ENCODE measurements at places on chromosomes 12 and 14.

DNA sequence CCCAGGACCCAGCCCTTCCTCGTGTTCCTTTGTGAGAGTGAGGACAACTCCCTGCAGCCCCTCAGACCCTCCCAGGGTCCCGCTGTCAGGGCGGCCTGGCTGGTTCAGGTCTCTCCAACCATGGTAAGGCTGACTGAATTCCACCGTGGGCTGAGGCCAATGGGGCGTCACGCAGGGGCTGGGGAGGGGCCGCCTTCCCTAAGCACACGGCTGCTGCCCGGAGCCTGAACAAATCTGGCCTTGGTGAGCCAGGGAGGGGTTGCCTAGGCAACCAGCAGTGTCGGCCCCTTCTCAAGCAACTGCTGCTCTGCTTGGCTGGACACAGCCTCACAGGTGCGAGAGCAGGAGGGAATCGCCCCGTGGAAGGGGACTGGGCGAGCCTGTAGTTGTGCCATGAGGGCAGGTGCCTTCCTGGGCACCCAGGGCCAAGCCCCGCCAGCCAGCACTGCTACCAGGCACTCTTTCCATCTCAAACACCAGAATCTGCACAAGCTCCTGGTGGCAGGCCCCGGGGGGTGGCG lies 37.0 kb upstream of the GALNT9 start:
- no peak for DNase-seq

DNA sequence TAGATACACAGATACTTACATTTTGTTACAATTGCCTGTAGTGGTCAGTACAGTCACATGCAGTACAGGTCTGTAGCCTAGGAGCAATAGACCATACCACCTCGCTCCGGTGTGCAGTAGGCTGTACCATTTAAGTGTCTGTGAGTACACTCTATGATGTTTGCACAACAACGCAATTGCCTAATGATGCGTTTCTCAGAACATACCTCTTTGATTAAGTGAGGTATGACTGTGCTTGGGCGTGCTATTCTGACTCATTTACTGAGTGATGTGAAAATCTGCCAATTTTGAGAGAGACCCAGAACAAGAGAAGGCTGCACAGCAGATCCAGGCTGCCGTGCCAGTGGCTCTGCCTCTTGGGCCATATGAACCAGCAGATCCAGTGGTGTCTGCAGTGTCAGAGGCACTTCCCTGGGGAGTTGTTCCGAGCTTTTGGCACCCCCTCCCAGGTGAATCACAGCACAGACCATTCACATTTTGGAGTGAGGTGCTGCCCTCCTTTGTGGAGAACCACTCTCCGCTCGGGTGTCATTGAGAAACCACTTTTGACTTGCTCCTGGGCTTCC lies 20.4 kb downstream of the DLK1 start:
- no peak for DNase-seq

DNA sequence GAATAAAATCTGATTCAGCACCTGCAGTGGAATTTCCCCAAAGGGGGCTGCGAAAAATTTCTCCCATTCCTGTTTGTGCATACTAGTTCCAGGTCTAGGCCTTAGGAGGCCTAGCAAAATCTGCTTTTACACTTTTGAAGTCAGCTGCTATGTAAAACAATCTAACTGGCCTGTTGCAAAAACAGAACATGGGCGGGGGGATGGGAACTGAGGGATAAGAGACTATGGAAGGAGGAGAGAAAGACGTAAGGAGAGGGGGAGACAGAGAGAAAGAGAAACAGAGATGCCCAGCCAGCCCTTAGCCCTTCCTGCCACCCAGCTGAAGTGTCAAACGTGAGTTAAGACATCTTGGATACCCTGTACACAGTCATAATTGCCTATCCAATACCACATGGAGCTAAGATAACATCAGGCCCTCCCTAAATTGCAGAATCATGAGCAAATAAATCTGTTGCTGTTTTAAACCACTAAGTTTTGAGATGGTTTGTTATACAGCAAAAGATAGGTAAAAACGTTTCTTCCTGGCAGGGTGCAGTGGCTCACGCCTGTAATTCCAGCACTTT lies 45.6 kb downstream of the SPTLC2 start:
- DNase-seq, result no peak

DNA sequence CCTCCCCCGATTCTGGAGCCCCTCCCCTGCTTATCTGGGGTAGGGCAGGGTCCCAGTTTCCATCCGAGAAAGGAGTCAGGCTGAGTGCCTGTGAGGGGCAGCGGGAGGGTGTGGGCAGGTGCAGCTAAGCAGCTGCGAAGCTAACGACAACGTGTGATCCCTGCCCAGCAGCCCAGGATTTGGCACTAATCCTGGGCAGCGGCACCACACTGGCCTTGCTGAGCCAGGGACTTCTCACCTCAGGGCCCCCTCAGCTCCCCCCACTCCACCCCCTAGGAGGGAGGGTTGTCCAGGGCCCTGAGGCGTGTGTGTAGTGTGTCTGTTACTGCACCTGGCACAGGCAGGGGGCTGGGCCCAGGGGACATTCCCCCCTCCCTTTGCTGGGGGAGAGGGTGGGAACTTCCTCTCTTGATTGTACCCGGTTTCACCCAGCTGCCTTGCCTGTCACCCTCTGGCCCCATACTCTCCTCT lies 1.8 kb downstream of the SMIM41 start:
- DNase-seq, result no peak

DNA sequence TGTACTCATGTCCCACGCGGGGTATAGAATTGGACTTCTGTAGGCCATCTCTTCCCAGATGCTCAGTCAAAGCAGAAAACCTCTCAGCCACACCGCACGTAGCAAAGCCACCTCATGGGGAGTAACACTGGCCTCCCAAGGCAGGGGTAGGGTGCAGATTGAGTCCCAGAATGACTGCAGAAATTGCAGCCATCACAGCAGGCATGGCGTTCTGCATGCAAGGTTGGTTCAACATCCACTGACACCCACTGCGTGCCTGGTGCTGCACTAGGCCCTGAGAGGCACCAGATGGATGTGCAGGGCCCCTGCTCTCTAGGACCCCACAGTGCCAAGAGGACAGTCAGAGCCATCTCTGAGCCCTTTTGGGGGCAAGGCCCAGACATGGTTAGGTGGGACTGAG lies 39.9 kb downstream of the RAB35 start:
- no peak for DNase-seq

DNA sequence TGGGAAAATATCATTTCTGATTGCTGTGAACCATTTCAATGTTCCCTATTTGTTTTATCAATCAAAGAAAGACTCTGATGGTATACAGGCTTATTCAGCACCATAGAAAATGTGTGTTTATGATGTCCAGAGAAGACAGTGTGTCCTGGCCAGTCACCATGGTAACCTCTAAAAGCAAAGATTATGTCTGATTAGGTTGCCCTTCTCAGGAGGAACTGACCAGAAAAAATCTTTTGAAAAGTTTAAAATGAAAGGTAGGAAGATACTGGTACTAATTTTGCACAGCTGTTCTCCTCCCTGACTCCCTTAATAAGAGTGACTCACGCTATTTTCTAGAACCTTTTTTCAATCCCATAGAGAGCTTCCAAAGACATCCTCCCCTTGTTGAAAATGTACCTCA lies 391.8 kb upstream of the DCN start:
- DNase-seq, result no peak

GRCh38 chr12:87163122-87163521 lies 866.1 kb downstream of the C12orf50 start:
- DNase-seq, result no peak

DNA sequence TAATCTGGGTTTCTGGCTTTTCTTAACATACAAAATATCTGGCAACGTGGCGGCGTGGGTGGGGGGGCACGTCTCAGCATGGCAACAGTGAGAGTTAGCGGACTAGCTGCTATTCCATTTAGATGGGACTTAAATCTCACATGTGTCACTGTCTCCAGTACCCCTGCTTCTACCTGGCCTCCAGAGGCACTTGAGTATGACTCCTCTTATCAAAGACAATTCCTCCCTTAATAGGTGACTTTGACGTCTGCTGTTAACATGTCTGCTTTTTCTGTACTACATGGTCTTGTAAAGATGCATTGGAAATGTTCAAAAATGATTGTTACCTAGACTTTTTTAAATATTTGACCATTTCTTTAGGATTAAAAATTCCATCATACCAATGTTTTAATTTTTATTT lies 456.2 kb downstream of the TMTC2 start:
- no peak for DNase-seq

GRCh38 chr12:127750076-127750840 lies 516.7 kb upstream of the TMEM132C start:
- no peak for DNase-seq

- DNase-seq, result no peak
Observed at GRCh38 chr14:61542848-61543790, 152.2 kb upstream of the HIF1A start.

GRCh38 chr12:17680220-17680619 lies 409.8 kb downstream of the RERGL start:
- DNase-seq, result no peak

DNA sequence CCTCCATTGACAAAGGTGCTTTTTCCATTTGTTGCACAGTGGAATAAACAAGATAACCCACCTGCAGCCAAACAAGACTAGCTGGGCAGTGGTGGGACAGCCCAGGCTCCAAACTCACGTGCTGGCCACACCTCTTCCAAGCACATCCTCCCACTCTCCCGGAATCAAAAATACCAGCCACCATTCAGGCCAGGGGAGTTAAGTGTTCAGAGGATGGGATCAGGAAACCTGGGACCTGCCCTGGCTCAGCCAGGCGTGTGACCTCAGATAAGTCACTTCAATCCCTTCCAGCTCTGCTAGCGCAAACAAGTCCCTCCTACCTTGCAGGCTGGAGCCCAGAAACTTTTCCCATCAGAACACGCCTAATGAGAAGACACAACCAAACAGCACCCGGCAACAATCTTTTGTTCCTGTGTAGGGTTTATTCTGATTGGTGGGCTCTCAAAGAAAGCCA lies 43.3 kb downstream of the ACTN1 start:
- DNase-seq, result no peak

DNA sequence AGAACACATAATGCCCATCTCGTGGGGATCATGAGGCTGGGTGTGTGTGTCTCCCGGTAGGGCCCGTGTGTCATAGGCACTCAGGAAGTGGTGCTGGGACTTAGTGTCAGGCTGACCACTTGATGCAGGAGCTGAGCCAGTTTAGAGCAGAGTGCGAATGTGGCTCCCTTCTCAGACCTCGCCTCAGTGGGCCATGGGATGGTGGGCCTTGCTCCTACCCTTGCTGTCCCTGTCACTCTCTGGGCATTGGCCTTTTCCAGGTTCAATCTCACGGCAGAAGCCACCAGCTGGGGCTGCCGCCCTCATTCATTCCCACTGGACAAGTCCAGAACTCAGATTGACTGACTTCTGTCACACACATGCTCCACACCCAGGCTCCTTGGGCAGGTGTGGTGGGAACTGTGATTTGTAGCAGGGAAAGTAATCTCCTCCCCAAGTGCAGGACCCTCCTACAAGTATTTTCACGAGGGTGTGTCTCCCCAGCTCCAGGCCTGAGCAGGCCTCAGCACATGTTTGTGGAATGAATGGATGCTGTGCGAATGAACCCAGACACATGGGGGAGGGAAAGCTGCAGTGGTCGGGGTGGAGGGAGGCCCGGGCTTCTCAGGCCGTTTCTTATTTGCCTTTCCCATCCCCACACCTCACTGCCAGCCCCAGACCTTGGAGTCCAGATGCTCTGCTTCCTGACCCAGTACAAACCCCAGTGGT lies 54.9 kb downstream of the BEGAIN start:
- no peak for DNase-seq

- no peak for DNase-seq
Observed at GRCh38 chr14:77562681-77563080, 53.8 kb downstream of the SPTLC2 start.

DNA sequence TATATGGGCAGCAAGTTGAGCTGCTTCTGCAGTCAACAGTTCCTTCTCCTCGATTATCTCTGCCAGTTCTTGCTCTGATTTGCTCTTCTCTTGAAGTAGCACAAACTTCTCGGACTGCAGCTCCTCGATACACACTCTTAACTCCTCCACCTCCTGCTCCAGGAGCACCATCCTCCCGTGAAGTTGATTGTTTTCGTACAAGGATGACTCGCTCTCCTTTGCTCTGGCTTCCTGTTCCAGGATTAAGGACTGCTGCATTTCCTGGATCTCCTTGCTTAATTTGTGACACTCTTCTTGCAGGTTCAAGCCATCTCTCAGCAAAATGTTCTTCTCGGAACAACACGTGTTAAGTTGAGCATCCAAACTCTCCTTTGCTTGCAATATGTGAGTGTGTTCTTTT lies 56.2 kb upstream of the VPS33A start:
- DNase-seq, result no peak

DNA sequence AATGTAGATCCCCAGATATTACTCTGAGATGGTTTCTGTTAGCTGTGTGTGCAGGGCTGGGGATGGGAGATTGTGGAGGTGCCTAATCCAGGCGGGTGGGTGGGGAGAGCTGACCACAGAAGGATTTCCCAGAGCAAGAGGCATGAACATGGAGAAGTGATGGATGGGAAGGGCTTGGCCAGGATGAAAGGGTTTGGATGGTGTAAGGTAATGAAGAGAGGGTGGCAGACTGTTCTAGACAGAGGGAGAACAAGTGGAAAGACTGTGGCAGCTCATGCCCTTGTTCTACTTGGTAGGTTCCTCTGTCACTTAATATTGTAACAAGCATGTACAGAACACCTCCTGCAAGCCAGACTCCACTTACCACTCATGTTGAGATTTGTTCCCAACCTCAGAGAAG lies 187.8 kb downstream of the NPAS3 start:
- no peak for DNase-seq

DNA sequence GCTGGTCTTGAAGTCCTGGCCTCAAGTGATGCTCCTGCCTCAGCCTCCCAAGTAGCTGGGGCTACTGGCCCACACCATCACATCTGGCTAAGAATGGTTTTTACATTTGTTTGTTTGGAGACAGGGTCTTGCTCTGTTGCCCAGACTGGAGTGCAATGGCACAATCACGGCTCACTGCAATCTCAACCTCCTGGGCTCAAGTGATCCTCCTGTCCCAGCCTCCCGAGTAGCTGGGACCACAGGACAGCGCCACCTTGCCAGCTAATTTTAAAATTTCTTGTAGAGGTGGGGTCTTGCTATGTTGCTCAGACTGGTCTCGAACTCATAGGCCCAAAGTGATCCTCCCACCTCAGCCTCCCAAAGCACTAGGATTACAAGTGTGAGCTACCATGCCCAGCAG lies 28.6 kb upstream of the TSPAN9 start:
- no peak for DNase-seq

DNA sequence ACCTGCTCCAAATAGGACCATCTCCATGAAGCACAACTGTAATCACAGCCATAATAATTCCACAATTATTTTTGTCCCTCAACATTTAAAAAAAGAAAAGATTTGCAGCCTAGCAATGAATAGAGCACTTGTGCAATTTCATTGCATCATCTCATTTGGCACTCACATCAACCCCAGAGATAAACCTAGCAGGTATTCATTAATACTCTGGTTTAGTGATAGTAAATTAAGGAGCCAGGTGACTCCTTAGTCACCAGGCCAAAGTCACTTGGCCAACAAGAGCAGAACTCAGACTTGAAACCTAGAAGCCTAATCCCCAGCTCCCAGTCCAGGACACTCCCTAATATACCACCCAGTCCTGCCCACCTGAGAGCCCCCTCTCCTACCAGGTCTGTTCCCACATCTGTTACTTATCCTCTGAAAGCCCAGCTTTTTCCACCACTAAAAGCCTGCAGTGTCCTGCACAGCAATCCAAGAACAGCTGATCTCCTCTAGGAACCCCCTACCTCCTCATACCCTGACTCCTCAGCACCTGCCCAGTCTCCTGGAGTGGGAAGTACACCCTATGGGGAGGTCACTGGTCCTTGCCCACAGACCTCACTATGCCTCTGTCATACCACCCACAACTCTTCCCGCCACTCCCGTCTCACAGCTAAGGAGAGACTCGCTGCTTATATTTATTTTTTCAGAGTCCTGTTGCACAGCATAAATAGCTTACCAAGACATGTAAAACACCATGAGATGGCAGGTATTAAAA lies 22.1 kb downstream of the OR10P1 start:
- no peak for DNase-seq

- no peak for DNase-seq
Observed at GRCh38 chr14:89540009-89540829, 123.2 kb upstream of the FOXN3 start.

All from stimulated activated naive CD8-positive, alpha-beta T cell treated with anti-CD3 and anti-CD28 coated beads, Interleukin-15, Interleukin-2, amounts not matched to agents 100 U/mL and 50 U/mL, for 24 hours (primary cell).